ENCODE measurements at places on chromosomes 6 and 20. TPM values are rescaled to one million over a fixed set of nuclear protein-coding genes. Genes with fewer than 3 reads are reported as not detected.

PROKR2 gene
- total RNA-seq: not detected

RIPOR3 gene
- total RNA-seq: not detected

GPR63 gene
- not detected for total RNA-seq

TOX2 gene
- 1.8 TPM for total RNA-seq

HDGFL1 gene
- not detected for total RNA-seq

MDFI gene
- not detected for total RNA-seq

CPXM1 gene
- 0.38 TPM for total RNA-seq

DNA sequence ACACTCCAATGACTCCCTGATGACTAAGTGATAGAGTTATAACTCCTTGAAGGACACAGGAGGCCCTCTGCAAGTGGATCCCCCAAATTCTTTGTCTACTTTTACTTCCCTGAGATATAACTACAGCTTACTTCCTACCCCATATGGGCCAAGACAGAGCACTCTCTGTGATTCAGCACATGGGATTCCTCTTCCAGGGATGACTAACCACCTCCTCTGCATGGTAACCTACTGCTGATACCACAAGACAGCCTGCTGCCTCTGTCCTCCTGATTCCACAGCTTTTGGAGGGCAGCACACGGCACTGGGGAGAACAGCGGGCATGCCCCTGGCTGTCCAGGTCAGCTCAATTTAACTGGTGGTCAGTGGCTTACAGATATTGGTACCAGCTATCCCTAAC, 675.7 kb upstream of the AGPAT4 start:
- DNase-seq: no peak

DNA sequence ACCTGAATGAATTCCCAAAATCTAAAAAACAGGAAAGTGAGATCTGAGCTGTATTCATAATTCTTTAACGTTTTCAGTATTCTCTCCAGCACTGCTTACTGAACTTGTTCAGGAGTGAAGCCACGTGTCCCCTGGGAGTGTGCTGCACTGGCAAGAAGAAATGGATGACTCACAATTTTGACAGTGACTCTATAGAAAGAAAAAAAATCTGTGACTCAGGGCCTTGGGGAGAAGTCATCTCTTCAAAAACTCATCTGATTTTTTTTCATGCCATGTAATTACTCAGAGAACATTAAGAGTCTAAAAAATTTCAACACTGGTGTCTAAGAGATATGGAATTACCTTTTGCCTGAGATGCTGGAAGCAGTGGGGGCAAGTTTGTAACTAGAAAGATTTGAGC, 39.7 kb downstream of the ANKEF1 start:
- DNase-seq: no peak

GRCh38 chr20:35317416-35318210, 25.4 kb upstream of the FAM83C start:
- DNase-seq: no peak

- no peak for DNase-seq
Observed at GRCh38 chr6:99608886-99609482, 2.4 kb downstream of the PRDM13 start.

- DNase-seq: no peak
Observed at GRCh38 chr6:157813191-157813590, 9.9 kb upstream of the SNX9 start.

GRCh38 chr6:43983632-43984031, 143.6 kb downstream of the MRPL14 start:
- DNase-seq: no peak

- no peak for DNase-seq
Observed at GRCh38 chr20:10629946-10630650, 43.7 kb downstream of the JAG1 start.

DNA sequence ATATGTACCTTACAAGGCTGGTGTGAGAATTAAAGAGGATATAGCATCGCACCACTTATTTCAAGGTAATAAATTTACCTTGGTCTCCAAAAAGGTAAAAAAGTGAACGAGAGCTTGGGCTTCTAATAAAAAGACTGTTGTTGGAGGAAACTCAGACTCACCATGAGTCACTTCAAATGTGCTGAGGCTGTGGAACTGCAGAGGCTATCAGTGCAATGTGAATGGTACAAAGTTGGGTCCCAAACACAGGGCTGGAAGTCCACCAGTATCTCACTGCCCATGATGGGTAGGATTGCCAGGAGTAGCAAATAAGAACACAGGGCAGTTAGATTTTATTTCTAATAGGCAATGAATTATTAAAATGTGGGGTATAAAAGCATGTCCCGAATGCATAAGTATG, 200.6 kb downstream of the MAFB start:
- DNase-seq: no peak

DNA sequence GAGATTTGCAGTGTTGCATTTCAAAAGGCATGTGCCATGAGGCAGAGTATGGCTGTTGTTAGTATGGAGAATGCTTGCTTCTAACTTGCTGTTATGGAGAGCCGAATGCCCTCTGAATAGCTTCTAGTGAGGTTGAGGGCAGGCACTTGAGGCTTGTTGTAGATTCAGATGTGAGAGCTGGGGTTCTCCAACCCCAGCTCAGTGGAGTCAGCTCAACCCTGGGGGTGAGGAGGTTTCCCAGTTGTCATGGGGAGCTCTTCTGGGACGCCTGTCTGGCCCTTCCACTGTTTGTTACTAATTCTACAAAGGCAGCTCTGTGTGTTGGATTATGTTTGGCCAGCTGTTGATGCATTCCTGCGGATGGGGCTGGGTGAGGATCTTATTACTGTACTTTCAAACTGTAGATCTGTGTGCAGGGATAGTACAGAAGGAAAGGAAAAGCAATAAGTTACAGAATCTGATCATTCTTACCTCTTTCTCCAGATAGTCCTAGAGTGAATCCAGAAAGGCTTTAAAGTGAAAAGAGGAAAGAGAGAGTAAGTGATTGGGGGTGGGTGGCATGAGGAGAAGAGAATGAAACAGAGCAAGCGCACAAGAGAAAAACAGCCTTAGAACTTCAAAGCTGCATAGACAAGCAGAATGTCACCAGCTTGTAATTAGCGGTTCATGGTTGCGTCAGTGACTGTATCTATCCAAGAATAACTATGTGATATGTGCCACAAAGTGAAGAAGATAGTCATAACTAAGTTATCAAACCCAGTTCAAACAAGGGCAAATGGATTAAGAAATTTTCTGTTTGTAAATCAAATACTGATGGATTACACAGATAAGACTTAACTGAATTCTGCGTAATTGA, 148.7 kb downstream of the PRL start:
- peak; percentile 65 for DNase-seq

DNA sequence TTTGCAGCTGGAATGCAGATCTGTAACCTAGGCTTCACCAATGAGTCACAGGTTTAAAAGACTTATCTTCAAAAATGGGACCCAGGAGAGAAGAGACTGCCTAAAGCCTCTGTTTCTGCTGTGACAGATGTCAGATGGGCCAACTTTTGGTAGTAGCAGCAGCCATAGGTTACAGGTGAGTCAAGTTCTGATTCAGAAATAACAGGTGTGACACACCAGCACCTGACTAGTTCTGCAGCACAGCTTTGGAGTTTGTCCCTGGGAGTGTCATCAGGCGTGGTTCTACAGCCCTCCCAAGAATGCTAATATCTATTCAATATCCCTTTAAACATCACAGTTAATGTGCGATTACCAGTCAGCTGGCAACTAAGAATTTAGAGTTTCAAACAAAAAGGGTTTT, 121.9 kb upstream of the BTN3A2 start:
- DNase-seq: no peak

- DNase-seq: no peak
Observed at GRCh38 chr20:38126932-38127621, 38.0 kb downstream of the TGM2 start.

- no peak for DNase-seq
Observed at GRCh38 chr6:147566244-147566898, 57.9 kb downstream of the SAMD5 start.

GRCh38 chr6:27687154-27688013, 214.5 kb upstream of the ZNF184 start:
- DNase-seq: peak; percentile 81

DNA sequence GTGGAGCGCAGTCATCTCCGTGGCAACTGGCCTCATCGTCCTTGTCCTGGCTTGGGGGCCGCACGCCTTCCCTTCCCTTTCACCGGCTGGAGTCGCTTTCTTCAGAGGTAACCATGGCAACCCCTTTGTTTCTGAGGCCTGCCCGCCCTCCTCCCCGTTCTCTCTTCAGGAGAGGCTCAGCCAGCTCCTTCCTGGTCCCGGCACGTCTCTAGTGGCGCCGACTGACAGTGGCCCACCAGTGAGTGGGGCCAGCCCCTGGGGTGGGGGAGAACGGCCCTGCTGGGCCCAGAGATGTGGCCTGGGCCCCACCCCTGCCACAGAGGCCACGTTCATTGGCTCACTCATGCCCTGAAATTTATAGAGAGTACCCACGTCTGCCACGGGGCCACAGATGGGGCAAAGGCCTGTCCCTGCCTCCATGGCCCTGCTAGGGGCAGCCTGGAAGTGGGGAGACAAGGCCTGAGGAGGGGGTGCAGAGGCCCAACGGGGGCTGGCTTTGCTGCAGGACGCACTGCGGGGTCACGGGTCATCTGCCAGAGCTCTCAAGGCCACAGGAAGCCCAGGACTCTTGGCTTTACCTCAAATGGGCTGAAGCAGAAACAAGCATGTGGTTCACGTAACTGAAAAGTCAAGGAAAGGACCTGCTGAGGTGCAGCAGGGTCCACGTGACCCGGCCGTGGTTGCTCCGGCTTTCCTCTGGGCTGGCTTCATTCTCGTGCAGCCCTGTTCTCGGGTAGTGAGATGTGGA, 1.4 kb upstream of the OSBPL2 start:
- DNase-seq: no peak

Measured in CD8-positive, alpha-beta T cell (primary cell).